ENCODE measurements at places on chromosomes 16 and 17. TPM values are rescaled to one million over a fixed set of nuclear protein-coding genes. Genes with fewer than 3 reads are reported as not detected.

Gene ST6GALNAC2
- 12.0 TPM for total RNA-seq

DNA sequence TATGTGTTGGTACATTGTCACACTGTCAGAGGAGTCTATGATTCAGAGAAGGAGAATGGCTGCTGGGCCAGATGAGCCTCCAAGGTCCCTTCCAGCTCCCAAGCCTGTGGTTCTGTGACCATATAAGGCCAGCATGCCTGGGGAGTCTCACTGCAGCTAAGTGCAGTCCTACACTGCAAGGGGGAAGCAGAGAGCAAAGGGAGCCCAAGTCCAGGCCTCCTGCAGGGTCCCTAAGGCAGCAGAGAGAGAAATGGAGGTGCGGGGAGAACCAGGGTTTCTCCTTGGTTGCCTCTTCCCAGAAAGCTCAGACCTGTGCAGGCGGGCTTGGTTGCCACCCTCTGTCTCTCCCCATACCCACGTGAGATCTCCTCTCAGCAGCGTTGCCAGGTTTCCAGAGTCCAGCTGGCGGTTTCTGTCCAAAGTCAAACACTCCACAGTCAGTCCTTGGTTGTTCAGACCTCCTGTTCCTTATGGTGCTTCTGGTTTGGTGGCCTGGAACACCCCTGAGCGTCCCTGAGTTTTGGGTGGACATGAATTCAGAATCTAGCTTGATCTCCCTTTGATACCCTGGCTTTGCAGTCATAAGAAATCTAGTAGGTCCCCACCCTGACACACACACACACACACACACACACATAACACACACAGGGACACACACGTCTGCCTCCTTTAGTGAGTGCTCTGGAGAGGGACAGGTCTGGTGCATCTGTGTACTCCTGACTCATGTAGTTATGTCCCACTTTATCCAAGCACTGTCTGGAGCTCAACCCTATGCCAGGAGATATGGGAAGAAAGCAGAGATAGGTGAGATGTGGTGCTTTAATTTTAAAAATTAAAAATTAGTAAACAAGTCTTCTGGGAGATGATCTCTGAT lies 78.8 kb downstream of the GNAO1 start:
- no peak for DNase-seq

DNA sequence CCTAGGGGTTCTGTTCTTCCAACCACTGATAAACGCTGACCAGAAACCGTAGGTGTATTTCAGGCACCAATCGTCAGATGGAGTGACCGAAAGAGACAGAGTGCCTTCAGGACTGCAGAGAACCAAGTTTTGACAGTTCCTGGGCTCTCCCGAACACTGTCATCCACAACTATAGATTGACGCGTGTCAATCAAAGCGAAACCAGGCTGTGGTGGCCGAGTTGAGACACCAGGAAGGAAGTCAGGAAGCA lies 11.9 kb upstream of the AURKB start:
- no peak for DNase-seq

Gene MAPT
- total RNA-seq: 12.4 TPM

DNA sequence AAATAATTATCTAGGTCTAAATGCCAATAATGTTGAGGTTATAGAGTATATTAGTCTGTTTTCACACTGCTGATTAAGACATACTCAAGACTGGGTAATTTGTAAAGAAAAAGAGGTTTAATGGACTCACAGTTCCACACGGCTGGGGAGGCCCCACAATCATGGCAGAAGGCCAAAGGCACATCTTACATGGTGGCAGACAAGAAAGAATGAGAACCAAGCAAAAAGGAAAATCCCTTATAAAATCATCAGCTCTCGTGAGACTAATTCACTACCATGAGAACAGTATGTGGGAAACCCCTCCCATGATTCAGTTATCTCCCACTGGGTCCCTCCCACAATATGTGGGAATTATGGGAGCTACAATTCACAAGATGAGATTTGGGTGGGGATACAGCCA lies 2.9 kb upstream of the KATNB1 start:
- no peak for DNase-seq

GRCh38 chr17:42684929-42685556 lies 2.7 kb downstream of the CNTNAP1 start:
- DNase-seq: no peak

DNA sequence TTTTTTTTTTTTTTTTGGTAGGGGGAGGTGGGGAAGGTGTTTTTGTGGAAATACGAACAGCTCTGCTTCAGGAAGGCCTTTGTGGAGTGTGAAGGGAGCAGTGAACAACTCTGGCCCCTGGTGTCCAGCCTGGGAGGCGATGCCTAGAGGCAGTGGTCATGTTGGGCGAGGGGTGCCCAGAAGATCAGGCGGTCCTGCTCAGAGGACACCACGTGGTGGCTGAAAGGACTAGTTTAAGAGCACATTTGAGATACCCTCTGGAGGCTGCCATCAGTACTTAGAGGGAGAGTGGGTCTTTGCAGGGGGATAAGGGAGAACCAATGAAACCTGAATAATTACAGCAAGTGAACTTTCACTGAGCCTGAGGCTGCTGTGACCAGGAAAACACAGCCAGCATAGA lies 40.1 kb upstream of the RHOT1 start:
- no peak for DNase-seq

Gene SHISA9
- total RNA-seq: 0.33 TPM

DNA sequence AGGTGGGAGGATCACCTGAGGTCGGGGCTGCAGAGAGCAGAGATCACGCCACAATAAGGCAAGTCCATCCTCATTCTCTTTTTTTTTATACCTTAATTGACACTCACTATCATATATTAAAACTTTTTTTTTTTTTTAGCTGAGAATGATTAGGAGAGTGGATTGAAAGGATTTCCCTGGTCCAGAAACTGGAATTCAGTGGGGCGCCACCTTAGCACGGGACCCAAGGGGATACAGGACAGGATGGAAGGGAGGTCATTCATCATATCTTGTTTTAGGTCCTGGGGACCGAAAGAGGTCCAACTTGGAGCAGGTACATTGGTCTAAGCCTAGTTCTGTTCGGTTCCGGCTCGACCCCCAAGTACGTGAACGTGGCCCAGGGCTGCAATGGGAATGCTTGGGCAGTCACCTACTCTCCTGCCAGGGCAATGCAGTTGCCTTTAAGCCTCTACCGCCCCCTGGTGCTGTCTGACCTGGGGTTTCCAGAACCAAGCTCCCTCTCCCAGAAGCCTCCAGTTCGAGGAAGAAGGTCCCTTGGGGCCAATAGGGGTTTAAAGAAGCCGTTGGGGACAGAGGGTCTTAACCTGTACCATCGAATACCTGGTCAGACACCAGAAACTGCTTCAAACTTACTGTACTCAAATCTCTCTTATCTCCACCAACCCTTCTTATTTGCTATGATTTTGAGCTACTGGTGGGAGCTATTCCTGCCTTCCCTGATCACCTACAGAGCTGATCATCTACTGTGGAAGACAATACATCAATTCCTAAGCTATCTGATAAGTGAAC lies 19.9 kb upstream of the GPATCH8 start:
- DNase-seq: no peak

Gene TAC4
- total RNA-seq: not detected

Measured in breast epithelium (tissue), 4 donors.